ENCODE measurements at places on chromosomes 3 and 15.

DNA sequence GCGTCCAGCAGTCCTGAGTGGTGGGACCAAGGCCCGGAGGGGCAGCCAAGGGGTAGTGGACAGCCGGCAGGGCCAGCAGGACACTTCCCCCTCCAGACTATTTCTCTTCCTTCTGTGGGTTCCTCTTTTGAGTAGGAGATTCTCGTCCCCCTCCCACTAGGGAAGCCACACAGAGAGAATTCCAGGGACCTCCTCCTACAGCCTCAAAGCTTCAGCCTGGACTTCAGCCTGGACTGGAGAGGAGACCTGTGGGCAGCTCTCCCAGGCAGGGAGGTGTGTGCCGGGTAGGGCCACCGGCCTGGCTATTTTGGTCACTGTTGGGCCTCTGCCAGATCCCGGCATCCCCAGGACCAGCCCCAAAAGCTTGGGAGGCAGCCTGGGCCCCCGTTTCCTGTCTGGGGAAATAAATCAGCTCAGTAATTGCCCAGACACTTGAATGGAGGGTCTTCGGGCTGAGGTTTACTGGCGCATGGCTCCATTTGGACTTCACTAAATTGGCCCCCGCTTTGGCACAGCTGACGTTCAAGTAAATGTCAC lies 1.3 kb downstream of the SLC6A6 start:
- H3K36me3 ChIP-seq = peaks cover 3% of the 10 kb centered on the region
- H3K27me3 ChIP-seq = no peaks in the 10 kb centered on the region
- H3K27ac ChIP-seq = peak overlapping the region; percentile 96
- peaks cover 44% of the 10 kb centered on the region for H3K4me1 ChIP-seq
- DNase-seq = no peak

DNA sequence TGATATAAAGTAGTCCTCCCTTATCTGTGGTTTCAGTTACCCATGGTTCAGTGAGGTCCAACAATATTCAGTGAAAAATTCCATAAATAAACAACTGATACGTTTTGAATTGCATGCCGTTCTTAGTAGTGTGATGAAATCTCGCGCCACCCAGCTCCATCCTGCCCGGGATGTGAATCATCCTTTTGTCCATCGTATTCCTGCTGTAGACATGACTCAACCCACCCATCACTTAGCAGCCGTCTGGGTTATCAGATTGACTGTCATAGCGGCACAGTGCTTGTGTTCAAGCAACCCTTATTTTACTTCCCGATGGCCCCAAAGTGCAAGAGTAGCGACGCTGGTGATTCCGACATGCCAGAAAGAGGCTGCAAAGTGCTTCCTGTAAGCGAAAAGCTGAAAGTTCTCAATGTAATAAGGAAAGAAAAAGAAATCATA lies 48.0 kb upstream of the MEX3B start:
- H3K27ac ChIP-seq = no peak overlapping the region
- H3K4me3 ChIP-seq = no peak overlapping the region
- no peak for DNase-seq
- H3K36me3 ChIP-seq = no peaks in the 10 kb centered on the region

- H3K4me3 ChIP-seq = no peak overlapping the region
- H3K36me3 ChIP-seq = no peaks in the 10 kb centered on the region
- no peaks in the 10 kb centered on the region for H3K4me1 ChIP-seq
- no peak for DNase-seq
- H3K27ac ChIP-seq = no peak overlapping the region
Measured at GRCh38 chr15:72161361-72162132, 36.0 kb downstream of the GRAMD2A start.

DNA sequence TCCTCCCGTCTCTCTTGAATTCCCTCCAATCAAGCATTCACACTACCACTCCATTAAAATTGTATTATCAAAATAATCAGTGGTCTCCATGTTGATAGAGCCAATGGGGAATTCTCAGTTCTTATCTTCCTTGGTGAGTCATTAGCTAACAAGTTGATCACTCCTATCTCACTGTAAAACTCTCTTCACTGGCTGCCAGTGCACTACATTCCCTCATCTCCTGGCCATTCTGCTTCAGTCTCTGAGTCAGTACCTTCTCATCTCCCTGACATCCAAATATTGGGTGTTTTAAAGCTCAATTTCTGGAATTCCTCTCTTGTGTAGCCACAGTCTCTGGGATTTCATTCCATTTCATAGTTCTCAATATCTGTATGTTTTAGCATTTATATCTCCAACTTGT lies 175.2 kb downstream of the ALDH1A2 start:
- peaks cover 5% of the 10 kb centered on the region for H3K27me3 ChIP-seq
- H3K4me3 ChIP-seq = no peak overlapping the region
- no peaks in the 10 kb centered on the region for H3K36me3 ChIP-seq

DNA sequence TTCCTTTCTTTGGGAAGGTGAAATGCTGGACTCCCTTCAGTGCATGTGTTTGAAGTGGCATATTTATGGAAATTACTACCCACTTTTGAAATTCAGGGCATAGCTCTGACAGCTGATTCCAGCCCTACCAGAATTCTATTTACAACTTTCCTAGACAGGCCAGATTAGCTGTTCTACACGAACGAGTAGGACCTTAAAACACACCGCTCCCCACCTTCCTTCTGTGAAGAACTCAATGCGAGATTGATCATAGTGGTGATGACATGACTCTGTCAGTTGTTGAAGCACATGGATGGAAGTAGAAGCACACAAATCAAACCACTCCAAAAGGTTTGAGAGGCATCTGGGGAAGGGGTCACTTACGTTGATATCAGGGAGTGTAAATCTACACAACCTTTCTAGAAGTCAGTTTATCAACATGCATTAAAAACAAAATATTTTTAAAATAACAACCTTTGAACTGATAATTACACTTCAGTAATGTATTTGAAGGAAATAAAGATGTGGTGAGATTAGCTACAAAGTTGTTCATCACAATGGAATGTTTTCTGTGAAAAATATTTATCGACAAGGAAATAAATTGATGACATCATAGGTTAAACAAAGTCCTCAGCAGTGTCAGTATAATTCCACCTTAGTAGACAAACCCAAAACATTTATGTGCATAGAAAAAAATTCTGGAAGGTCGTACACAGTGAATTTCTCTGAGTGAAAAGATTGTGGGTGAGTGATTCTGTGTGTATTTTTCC lies 29.8 kb downstream of the RARB start:
- no peak overlapping the region for H3K4me3 ChIP-seq
- H3K4me1 ChIP-seq = peaks cover 5% of the 10 kb centered on the region
- H3K36me3 ChIP-seq = no peaks in the 10 kb centered on the region
- no peaks in the 10 kb centered on the region for H3K27me3 ChIP-seq

- H3K4me1 ChIP-seq = peaks cover 6% of the 10 kb centered on the region
- H3K27ac ChIP-seq = no peak overlapping the region
- no peaks in the 10 kb centered on the region for H3K36me3 ChIP-seq
- H3K27me3 ChIP-seq = no peaks in the 10 kb centered on the region
Measured at GRCh38 chr3:153462545-153462944, 300.5 kb downstream of the RAP2B start.

DNA sequence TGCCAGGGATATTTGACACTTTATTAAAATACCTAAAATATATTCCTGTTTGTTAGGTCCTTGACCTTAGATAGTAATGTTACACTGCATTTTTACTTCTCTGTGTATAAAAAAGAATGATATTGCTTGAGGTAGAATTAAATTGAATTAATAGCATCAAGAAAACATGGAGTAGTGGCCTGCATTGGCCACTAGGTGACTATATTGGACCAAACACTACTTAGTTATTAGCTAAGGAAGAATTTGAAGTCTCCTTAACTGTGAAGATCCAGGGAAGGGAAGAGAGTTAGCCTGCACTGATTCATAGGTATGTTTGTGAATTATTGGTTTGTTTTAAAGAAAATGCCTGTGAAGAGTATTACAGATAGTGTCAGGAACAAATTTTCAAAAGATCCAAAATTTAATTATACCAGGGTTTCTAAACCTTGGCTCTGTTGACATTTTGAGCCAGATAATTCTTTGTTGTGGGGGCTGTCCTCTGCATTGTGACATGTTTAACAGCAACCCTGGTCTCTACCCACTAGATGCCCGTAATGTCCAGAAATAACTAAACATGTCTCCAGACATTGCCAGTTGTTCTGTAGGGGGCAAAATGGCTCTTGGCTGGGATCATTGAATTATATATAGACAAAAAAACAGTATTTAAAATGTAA lies 103.6 kb upstream of the THSD4 start:
- H3K27me3 ChIP-seq = peaks cover 40% of the 10 kb centered on the region
- DNase-seq = no peak
- H3K4me3 ChIP-seq = no peak overlapping the region
- H3K36me3 ChIP-seq = no peaks in the 10 kb centered on the region

DNA sequence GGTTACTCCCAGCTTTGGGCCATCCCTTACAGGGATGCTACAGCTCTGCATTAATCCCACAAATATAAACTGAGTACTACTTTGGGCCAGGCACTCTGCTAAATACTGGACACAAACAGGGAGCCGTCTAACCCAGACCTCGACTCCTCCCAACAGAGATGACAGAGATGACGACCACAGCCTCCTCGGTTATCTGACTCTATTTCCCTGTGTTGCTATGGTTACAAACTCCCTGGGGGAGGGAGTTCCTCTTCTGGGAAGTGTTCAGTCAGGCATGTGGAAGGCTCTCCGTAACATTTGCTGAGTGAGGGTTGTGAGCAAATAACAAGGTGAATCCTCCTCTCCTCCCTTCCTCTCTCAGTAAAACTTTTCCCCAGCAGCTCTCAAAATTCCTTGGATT lies 6.7 kb upstream of the CMTM7 start:
- no peaks in the 10 kb centered on the region for H3K27me3 ChIP-seq
- H3K27ac ChIP-seq = no peak overlapping the region
- H3K36me3 ChIP-seq = no peaks in the 10 kb centered on the region
- H3K4me3 ChIP-seq = no peak overlapping the region

DNA sequence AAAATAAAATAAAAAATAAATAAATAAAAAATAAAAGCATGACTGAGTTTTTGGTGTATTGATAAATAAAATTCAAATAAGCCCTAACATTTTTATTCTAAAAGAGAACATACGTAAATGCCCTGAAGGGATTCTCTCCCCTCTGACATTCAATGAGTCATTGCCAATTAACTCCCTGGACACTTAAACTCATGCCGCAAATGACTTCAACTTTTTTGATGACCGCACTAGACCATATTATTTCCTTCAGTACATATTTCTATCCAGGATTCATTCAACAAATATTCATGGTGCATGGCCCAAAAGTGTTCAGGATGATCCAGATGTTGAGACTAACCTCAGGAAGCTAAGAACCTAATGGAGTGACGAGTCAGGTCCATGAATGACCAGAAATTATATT lies 195.9 kb upstream of the LRRN1 start:
- H3K4me1 ChIP-seq = no peaks in the 10 kb centered on the region
- H3K36me3 ChIP-seq = no peaks in the 10 kb centered on the region

- H3K27me3 ChIP-seq = peaks cover 90% of the 10 kb centered on the region
- peaks cover 47% of the 10 kb centered on the region for H3K4me1 ChIP-seq
- peaks cover 11% of the 10 kb centered on the region for H3K36me3 ChIP-seq
- no peak overlapping the region for H3K27ac ChIP-seq
- peak overlapping the region; percentile 85 for H3K4me3 ChIP-seq
Measured at GRCh38 chr15:37098468-37099318, 1.7 kb downstream of the MEIS2 start.

DNA sequence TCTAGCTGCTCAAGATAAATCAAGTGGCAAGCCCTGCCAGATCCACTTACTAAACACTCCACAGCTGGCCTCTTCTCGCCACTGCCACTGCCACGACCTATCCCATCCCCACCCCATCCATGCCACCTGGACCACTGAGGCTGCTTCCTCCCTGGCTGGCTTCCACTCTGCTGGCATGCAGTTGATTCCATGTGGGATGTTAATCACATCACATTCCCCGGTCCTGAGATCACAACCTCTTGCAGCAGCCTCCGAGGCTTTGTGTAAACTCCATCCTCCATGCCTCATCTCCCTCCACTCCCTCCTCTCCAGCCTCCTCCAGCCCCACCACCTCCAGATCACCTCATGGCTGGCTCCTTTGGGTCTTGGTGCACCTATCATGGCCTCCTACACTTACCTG lies 7.7 kb downstream of the NCKIPSD start:
- H3K27me3 ChIP-seq = no peaks in the 10 kb centered on the region
- peaks cover 4% of the 10 kb centered on the region for H3K36me3 ChIP-seq
- DNase-seq = no peak
- H3K4me1 ChIP-seq = no peaks in the 10 kb centered on the region
- no peak overlapping the region for H3K4me3 ChIP-seq
- H3K27ac ChIP-seq = no peak overlapping the region

DNA sequence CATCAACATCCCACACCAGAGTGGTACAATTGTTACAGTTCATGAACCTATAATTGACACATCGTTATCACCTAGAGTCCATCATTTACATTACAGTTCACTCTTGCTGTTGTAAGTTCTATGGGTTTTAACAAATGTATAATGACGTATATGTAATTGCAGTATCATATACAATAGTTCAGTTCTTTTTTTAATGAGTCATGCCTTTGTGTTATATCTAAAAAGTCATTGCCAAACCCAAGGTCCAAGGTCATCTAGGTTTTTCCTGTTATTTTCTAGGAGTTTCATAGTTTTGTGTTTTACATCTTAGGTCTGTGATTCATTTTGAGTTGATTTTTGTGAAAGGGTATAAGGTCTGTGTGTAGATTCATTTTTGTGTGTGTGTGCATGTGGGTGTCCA lies 160.9 kb upstream of the GALNT15 start:
- no peak overlapping the region for H3K27ac ChIP-seq
- H3K27me3 ChIP-seq = peaks cover 5% of the 10 kb centered on the region
- no peaks in the 10 kb centered on the region for H3K4me1 ChIP-seq
- H3K36me3 ChIP-seq = no peaks in the 10 kb centered on the region
- DNase-seq = no peak

DNA sequence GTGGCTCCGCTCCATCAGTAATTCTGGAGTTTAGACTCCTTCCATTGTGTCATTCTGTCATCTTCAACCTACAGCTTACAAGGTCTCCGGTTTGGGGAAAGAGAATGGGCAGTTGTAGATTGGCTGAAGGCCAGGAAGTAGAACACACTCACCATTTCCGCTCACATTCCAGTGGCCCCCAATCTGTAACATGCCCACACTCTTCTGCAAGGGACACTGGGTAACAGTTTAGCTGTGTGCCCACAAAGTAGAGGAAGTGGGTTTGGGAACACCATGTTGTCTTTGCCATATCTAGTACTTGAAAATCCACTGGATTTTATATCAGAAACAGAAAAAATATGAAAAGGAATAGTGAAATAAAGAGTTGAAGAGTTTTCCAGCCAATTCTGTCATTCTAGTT lies 153.5 kb downstream of the SV2B start:
- DNase-seq = no peak
- H3K36me3 ChIP-seq = no peaks in the 10 kb centered on the region
- H3K27me3 ChIP-seq = peaks cover 23% of the 10 kb centered on the region
- no peak overlapping the region for H3K4me3 ChIP-seq
- no peaks in the 10 kb centered on the region for H3K4me1 ChIP-seq
- no peak overlapping the region for H3K27ac ChIP-seq

- no peak overlapping the region for H3K27ac ChIP-seq
- no peak for DNase-seq
- no peak overlapping the region for H3K4me3 ChIP-seq
- no peaks in the 10 kb centered on the region for H3K27me3 ChIP-seq
- H3K36me3 ChIP-seq = no peaks in the 10 kb centered on the region
Measured at GRCh38 chr3:31522152-31522551, 10.6 kb upstream of the STT3B start.

Measured in activated T-cell treated with anti-CD3 and anti-CD28 coated beads, Interleukin-2, amount 50 U/mL, for 72 hours (primary cell).